ENCODE measurements at places on chromosomes 5 and 9. TPM values are rescaled to one million over a fixed set of nuclear protein-coding genes. Genes with fewer than 3 reads are reported as not detected.

Gene GFI1B
- total RNA-seq = not detected

Gene TRPM6
- total RNA-seq = 0.49 TPM

Gene FLT4
- total RNA-seq = 51.0 TPM

Gene HAVCR1
- total RNA-seq = not detected

Gene HTR4
- total RNA-seq = not detected

Gene BARHL1
- total RNA-seq = not detected
